IMR-90 (cell line): ENCODE measurements at places on chromosomes 13 and 19. TPM values are rescaled to one million over a fixed set of nuclear protein-coding genes. Genes with fewer than 3 reads are reported as not detected.
A peak's percentile ranks its signal among the peaks of the same experiment; 100 is the strongest.

The MIDN gene
- 2.2 and 2.5 TPM in 2 replicates for total RNA-seq

The ZNF607 gene
- total RNA-seq: 2.7 and 3.6 TPM in 2 replicates

The B3GLCT gene
- 4.5 and 5.8 TPM in 2 replicates for total RNA-seq

The PIN1 gene
- 76.0 and 77.2 TPM in 2 replicates for total RNA-seq

The IRGC gene
- total RNA-seq: not detected in 2 replicates

The PLPPR3 gene
- 0.36 and 0.56 TPM in 2 replicates for total RNA-seq

DNA sequence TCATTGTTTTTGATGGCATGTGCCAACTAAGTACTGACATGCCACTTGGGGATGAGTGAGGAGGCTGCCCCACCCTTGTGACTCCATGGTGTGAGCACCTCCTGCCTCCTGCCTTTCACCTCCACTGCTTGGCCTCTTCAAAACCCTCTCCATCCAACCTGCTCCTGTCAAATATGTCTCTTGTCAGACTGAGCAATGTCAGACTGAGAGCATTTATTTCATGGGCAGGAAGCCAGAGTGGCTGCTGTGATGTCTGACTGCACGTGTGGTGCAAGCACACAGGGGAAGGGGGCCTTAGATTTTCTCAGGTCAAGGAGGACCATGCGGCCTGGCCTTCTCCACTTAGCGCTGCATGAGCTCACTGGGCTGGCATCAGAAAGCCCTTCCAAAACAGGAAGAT is 68.3 kb downstream of the STARD13 start:
- H3K27me3 ChIP-seq: no peaks in the 10 kb centered on the region
- no peak overlapping the region for H3K4me3 ChIP-seq
- no peak for DNase-seq
- peaks cover 12% of the 10 kb centered on the region for H3K36me3 ChIP-seq
- H3K4me1 ChIP-seq: peaks cover 30% of the 10 kb centered on the region

DNA sequence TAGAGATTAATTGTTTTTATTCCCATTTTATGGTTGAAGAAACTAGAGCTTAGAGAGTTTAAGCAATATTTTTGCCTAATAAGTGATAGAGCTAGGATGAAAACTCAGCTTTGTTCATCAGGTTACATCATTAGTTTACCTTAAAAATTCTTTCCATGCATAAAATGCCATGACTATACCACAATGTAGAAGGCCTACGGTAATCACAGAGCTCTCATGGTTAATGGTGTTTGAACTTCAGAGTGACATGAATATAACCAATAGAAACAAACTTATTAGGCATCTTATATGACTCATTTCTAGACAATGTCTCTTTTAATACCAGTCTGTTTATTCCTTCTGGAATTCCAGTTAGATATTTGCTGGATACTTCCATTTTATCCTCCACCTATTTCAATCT is 78.5 kb downstream of the FGF9 start:
- H3K36me3 ChIP-seq: no peaks in the 10 kb centered on the region
- no peaks in the 10 kb centered on the region for H3K27me3 ChIP-seq
- no peak overlapping the region for H3K4me3 ChIP-seq
- peaks cover 9% of the 10 kb centered on the region for H3K4me1 ChIP-seq
- peak; percentile 94 for DNase-seq

DNA sequence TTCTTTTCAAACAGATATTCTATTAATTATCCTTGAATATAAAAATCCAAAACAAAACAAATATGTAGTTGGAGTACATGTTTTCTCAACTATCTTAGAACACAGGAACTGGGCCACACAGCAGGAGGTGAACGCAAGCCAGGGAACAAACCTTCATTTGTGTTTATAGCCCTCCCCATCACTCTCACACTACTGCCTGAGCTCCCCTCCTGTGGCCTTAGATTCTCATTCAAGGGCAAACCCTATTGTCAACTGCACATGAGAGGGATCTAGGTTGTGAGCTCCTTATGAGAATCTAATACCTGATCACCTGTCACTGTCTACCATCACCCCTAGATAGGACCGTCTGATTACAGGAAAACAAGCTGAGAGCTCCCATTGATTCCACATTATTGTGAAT is 427.1 kb upstream of the PRR20A start:
- no peaks in the 10 kb centered on the region for H3K4me1 ChIP-seq
- no peak for DNase-seq
- H3K27ac ChIP-seq: no peak overlapping the region
- no peak overlapping the region for H3K4me3 ChIP-seq

GRCh38 chr13:40662866-40663265 is 3.6 kb downstream of the FOXO1 start:
- no peak overlapping the region for H3K27ac ChIP-seq
- DNase-seq: no peak
- H3K4me3 ChIP-seq: no peak overlapping the region
- peaks cover 2% of the 10 kb centered on the region; the same call in 1 of the 2 replicates for H3K4me1 ChIP-seq
- no peaks in the 10 kb centered on the region for H3K36me3 ChIP-seq

DNA sequence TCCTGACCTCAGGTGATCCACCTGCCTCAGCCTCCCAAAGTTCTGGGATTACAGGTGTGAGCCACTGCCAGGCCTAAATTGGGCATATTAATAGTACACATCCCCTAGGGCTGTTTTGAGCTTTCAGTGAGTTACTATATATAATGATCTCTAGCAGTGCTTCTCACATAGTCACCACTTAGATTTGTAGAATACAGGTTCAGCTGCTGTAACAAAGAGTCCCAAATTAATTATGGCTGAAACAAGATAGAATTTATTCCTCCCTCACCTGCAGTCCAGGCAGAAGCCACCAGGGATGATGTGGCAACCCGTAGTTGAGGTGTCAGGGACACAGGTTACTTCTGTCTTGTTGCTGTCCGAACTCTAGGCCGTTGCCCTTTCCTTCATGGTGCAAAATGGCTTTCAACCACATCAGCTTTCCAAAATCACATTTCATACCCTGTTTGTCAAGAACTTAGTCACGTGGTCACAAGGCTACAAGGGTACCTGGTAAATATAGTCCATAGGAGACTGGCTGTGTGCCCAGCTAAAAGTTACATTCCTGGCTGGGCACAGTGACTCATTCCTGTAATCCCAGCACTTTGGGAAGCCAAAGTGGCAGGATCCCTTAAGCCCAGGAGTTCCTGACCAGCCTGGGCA is 2.9 kb downstream of the PROSER3 start:
- no peaks in the 10 kb centered on the region for H3K27me3 ChIP-seq
- H3K36me3 ChIP-seq: peaks cover 21% of the 10 kb centered on the region
- H3K4me3 ChIP-seq: no peak overlapping the region
- no peak overlapping the region for H3K27ac ChIP-seq
- DNase-seq: no peak

- H3K4me3 ChIP-seq: no peak overlapping the region
- no peaks in the 10 kb centered on the region for H3K27me3 ChIP-seq
- 0 out of 2 replicates have a peak, but pooled peaks cover 3% of the 10 kb centered on the region for H3K36me3 ChIP-seq
- H3K4me1 ChIP-seq: no peaks in the 10 kb centered on the region
- H3K27ac ChIP-seq: no peak overlapping the region
These were observed 32.8 kb downstream of the PEPD start for GRCh38 chr19:33488826-33489225.

GRCh38 chr13:97627566-97627965 is 193.6 kb downstream of the RAP2A start:
- H3K27me3 ChIP-seq: peaks cover 11% of the 10 kb centered on the region
- H3K36me3 ChIP-seq: no peaks in the 10 kb centered on the region
- no peak overlapping the region for H3K4me3 ChIP-seq
- no peak overlapping the region for H3K27ac ChIP-seq

DNA sequence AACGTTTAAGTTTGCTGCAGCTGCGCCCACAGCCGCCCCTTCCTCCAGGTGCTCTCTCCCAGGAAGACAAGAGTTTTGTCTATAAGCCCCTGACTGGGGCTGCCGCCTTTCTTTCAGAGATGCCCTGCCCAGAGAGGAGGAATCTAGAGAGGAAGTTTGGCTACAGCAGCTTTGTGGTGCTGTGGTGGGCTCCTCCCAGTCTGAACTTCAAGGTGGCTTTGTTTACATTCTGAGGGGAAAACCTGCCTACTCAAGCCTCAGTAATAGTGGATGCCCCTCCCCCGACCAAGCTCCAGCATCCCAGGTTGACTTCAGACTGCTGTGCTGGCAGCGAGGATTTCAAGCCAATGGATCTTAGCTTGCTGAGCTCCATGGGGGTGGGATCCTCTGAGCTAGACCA is 6.4 kb upstream of the ERICH6B start:
- H3K4me3 ChIP-seq: no peak overlapping the region
- peaks cover 24% of the 10 kb centered on the region for H3K27me3 ChIP-seq
- no peak for DNase-seq
- H3K4me1 ChIP-seq: no peaks in the 10 kb centered on the region
- no peaks in the 10 kb centered on the region for H3K36me3 ChIP-seq

- H3K4me1 ChIP-seq: no peaks in the 10 kb centered on the region
- H3K27ac ChIP-seq: no peak overlapping the region
- H3K4me3 ChIP-seq: no peak overlapping the region
- peaks cover 26% of the 10 kb centered on the region for H3K27me3 ChIP-seq
- DNase-seq: no peak
These were observed 5.8 kb downstream of the AMER2 start for GRCh38 chr13:25166306-25166705.

GRCh38 chr19:46761418-46761831 is 15.2 kb upstream of the STRN4 start:
- no peak overlapping the region for H3K4me3 ChIP-seq
- peak; percentile 79 for DNase-seq
- peak overlapping the region; percentile 44; the same call in 1 of the 2 replicates for H3K27ac ChIP-seq
- H3K4me1 ChIP-seq: peaks cover 6% of the 10 kb centered on the region; the same call in 1 of the 2 replicates
- H3K27me3 ChIP-seq: no peaks in the 10 kb centered on the region
- H3K36me3 ChIP-seq: peaks cover 10% of the 10 kb centered on the region
